ENCODE measurements at places on chromosomes 16 and 17.

- no peak for DNase-seq
Measured at GRCh38 chr16:66787427-66787826, 14.0 kb downstream of the TERB1 start.

DNA sequence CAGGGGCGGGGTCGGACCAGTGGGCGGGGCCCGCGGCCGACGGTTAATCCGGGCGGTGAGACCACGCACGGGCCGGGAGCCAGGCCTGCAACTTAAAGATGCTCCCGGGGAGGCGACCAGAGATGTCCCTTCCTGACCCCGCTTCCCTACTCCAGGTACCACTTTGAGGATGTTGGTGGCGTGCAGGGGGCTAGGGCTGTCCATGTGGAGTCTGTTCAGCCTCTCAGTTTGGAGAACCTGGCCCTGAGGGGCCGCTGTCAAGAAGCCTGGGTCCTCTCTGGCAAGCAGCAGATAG lies 580 bp downstream of the RANGRF start:
- DNase-seq = no peak

DNA sequence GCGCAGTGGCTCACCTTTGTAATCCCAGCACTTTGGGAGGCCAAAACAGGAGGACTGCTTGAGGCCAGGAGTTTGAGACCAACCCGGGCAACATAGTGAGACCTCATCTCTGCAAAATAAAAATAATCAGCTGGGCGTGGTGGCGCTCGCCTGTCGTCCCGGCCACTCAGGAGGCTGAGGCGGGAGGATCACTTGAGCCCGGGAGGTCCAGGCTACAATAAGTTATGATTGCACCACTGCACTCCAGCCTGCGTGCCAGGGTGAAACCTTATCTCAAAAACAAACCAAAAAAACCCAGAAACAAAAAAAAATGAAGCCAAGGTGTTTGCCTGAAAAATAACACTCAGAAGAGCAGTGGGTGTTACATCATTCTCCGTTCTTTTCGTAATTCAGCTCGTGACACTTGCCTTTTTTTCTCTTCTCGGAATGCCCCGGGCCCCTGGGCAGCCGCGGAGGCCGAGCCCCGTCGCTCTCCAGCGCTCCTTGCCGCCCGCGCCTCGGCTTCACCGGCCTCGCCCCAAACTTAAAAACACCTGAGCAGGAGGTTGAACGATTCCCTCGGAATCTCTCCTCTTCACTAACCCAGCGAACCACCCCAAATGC lies 17.0 kb downstream of the PRCD start:
- DNase-seq = no peak

GRCh38 chr17:2906901-2907300 lies 110.7 kb downstream of the RAP1GAP2 start:
- no peak for DNase-seq

GRCh38 chr16:11670171-11671131 lies 2.2 kb downstream of the SNN start:
- DNase-seq = no peak

GRCh38 chr16:67248401-67249177 lies at the start of gene SLC9A5:
Gene SLC9A5 (plus strand): TSS chr16:67248979. CDS start chr16:67249015, 36 bp downstream.
- peak; percentile 73 for DNase-seq

DNA sequence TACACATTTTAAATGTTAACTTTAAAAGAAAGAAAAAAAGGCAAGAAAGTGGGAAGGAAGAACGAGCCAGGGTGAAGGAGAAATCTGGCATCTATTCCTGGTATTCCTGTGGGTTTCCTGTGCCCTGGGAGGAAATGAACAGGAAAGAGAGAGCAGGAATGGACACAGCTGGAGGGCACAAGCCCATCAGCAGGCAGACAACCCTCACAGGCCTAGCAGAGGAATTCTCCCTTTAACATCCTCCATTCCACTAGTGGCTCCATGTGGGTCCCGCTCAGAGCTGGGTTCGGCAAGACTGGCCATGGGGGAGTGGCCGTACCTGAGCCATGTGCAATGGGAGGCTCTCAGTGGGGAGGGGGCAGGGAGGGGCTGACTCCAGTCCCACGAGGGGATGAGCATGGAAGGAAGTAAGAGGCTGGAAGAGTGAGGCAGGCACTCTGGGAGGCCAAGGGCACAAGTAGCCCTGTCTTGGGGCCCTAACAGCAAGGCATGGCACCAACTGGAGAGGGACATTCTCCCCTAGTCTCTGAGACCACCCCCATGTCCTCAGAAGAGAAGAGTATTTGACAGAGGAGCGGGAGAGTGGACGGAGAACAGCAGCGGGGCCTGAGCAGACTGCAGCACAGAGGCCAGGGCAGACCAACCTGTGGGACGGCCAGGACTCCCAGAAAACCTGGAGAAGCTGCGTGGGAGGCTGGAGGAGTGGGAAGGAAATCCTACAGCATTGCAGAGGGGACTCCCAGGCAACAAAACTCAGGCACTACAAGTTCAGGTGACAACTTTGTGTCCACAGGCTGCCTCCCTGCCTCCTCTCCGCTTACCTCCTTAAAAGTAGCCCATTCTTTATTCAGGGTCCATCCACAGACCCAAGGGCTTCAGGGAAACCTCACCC lies 30.2 kb downstream of the TK2 start:
- DNase-seq = no peak

DNA sequence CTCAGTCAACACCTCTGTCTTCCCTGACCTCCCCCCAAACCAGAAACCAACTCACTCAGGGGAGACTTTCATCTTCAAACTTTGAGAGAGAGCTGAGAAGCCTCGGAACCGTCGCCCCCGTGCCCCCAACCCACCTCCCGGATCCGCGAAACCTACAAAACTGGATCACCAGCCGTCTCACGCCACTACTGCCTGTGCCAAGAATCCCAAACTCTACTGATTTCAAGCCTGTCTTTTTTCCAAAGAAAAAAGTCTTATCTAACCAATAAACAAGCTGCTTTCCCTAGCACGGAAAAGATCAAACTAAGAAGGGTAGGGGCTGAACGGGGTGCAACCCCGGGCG lies 2.0 kb downstream of the AXIN2 start:
- no peak for DNase-seq

- DNase-seq = peak; percentile 75
Measured at GRCh38 chr16:66918803-66919568, at the start of gene CDH16. Gene CDH16 (minus strand): TSS chr16:66918885. CDS start chr16:66918065, 820 bp downstream.

- no peak for DNase-seq
Measured at GRCh38 chr17:32461853-32462617, 17.7 kb downstream of the PSMD11 start.

- DNase-seq = peak; percentile 64
Measured at GRCh38 chr17:1907909-1908698, 78.3 kb downstream of the RPA1 start.

DNA sequence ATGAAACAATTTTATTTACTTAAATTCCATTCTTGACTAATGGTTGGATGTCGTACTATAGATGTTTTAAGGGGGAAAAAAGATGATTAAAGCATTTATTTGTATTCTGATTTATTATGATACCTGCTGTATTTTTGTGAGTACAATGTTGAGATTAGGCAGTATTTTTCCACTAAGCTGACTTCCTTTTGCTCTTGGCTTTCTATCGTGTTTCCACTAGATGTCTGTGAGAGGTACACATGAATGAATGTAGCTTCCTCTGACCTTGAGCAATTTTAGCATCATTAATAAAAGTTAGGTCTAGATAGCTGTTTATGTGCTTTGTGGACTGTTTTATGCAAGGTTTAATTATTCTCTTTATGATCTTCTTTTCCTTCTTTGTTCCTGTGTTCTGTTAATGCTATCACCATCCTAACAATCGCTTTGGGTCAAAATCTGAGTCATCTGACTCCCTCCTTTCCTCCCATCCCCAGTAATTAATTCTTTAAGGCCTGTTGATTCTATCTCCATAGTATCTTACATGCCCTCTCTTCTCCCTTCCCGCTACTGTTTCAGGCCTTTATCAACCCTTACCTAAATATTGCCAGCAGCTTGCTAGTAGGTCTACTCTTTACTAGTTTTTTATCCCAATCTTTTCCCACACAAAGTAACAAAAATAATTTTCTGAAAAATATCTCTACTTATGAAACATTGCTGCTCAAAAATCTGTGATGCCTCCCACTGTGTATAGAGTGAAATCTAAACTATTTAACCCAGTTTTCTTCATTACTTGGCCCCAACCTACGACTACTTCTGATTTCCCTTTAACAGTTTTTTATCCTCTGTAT lies 76.0 kb downstream of the VMP1 start:
- DNase-seq = no peak

- no peak for DNase-seq
Measured at GRCh38 chr16:309476-309875, 26.5 kb downstream of the PDIA2 start.

DNA sequence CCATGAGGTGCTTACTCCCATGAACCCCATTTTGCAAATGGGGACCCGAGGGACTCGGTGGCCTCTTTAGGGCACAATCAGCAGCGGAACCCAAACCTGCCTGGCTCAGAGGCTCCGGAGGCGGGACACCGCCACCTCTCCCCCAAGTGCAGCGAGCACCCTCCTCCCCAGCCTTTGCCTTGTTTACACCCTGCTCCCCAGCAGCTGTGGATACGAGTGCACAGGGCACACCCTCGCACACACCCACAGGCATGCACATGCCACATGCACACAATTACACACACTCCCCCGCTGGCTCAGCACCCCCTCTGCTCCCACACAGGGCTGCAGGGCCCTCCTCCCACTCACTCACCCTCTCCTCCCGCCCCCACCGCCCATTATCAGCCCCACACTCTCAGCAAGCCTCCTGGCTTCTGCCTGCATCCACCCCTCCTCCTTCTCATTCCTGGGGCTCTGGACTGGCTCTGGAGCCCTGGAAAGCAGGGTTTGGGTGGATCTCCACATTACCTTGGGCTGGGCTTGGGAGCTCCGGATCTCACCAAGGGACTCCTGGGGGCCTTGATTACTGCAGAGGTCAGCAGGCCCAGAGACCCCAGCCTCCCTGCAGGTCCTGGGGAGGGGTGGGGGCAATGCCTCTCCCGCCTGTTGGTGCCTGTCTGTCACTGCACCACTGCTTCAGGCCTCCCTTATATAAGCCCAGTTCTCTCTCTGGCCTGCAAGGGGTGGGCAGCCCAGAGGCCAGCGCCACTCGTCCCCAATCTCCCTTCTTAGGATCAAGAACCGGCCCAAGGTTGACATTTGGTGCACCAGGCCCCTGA lies 6.4 kb downstream of the PDK2 start:
- DNase-seq = peak; percentile 76

GRCh38 chr17:79534851-79535727 lies 75.8 kb downstream of the RBFOX3 start:
- no peak for DNase-seq

DNA sequence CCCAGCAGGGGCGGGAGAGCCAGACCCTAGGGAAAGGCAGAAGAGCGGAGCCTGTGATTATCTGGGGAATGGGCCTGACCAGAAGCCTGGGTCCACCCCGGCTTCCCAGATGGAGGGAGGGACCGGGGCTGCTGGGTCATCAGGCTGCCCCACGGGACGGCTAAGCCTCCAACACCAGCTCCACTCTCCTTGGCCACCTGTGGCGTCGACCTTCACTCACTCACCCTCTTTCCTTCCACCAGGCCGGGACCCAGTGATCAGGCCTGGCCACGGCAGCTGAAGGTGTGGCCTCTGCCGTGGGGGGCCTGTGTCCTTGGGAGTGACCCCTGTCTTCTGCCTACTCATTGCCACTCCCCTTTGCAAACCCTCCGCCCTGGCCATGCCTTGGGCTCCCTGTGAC lies 22.4 kb upstream of the ABCC3 start:
- no peak for DNase-seq

GRCh38 chr16:27973678-27974077 lies 89.8 kb downstream of the GSG1L start:
- DNase-seq = no peak

- DNase-seq = no peak
Measured at GRCh38 chr16:85046931-85047866, 19.6 kb downstream of the KIAA0513 start.

GRCh38 chr16:80680839-80681238 lies 123.6 kb downstream of the CDYL2 start:
- no peak for DNase-seq

DNA sequence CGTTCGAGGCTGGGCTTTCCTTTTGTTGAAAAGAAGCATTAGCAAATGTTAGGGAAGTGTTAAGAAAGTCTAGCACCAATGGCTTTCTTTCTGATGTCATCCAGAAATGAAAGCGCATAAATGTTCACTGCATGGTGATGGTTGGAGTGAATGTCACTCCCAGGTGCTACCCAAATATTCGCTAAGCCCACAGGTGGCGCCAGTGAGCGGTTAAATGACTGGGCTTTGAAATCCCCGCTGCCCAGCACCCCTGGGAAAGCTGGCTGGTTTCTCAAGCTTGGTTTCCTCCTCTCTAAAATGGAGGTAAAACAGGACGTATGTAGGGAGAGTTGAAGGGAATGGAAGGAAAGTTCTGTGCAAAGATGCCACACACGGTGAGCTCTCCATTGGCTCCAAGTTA lies 104.4 kb downstream of the IRX5 start:
- no peak for DNase-seq

- no peak for DNase-seq
Measured at GRCh38 chr17:50664788-50665458, 30.2 kb downstream of the ABCC3 start.

- no peak for DNase-seq
Measured at GRCh38 chr17:72887322-72887721, 205.2 kb downstream of the SLC39A11 start.

DNA sequence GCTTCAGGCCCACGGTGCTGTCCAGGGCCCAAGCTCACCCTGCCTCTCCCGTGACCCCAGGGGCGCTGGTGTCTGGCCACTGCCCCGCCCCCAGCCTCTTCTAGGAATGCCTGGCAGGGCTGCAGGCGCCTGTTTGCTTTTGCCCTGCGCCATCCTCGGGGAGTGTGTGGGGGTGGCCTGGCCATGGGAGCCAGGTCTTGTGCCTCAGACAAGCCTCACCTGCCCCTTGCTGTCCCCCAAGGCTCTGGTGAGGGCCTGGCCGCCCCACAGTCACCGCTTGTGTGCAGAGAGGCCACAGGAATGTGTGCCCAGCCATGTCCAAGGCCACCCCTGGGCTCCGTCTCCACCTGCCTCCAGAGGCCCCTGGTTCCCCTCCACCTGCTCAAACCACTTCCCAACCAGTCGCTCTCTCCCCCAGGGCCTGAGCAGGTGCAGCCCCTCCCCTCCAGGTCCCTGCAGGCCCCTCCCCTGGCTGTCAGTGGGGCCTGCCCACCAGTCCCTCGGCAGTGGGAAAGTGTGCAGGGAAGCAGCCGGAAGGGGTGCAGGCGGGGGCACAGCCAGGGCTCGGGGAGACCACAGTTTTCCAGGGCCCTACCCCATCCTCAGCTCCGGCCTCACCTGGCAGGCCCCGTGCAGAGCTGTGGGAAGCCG lies 841 bp upstream of the IGFALS start:
- no peak for DNase-seq

GRCh38 chr17:81665205-81666091 lies 957 bp downstream of the OXLD1 start:
- DNase-seq = no peak

- DNase-seq = peak; percentile 59
Measured at GRCh38 chr16:14486520-14487303, 143.3 kb downstream of the PARN start.

DNA sequence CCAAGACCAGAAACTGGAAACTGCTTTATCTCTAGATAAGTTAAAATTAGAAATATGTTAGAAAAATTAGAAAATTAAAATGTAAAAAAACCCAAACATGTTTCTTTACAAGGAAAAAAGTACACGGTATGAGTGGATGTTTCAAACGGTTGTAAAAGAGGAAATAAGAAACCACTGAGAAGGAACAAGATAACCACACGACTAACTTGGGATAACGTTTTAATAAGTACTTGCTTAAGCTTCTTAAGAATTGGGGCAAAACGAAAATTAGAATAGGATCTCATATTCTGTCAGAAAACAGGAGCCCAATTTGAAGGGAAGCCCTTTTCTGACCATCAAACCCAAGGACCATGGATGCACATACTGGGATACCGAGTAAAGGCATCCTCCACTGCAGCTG lies 31.0 kb downstream of the MBTPS1 start:
- DNase-seq = no peak

Data from right kidney (tissue), 9 donors.